Naive thymus-derived CD4-positive, alpha-beta T cell (primary cell): ENCODE measurements at places on chromosomes 2 and 18. TPM values are rescaled to one million over a fixed set of nuclear protein-coding genes. Genes with fewer than 3 reads are reported as not detected.
A peak's percentile ranks its signal among the peaks of the same experiment; 100 is the strongest.

Gene DSG1
- polyA plus RNA-seq = not detected

Gene ASPRV1
- 1.2 TPM for polyA plus RNA-seq

DNA sequence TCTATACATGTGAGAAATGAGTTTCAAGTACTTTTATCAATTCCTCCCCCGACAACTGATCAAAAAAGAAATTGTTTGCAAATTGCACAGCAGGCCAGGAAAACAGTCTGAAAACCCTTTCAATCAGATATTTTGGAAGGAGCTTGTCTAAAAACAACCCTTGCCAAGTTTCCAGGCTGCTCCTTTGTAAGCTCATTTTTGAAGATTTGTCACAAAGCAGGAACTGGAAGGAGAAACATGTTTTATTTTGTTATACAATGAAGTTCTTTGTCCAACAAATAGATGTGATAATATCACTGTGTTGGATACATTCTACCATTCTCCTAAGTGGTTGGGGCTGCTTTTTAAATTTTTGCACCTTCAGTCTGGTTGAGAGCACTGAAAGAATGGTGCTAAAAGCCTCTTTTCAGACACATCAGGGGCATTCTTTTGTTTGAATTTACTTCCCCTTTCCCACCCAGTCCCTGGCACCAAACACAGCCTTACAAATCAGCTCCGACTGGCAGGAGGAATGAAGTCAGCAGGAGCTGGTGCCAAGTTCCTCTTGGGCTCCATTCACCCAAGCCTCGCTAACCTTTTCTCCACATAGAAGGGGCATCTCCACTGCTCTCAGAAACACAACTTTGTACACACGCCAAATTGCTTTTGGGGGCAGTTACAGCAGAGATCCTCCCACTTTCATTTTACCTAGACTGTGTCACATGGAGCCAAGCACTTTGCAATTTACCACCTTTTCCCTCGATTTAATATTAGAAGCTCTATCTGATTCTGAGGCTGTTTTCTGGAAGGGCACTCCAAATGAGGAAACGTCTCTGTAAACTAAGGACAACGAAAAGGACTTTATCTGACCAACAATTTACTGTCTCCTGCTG lies 88.0 kb downstream of the C1D start:
- no peak overlapping the region for H3K27ac ChIP-seq
- H3K36me3 ChIP-seq = no peaks in the 10 kb centered on the region
- no peak for DNase-seq

GRCh38 chr2:155424518-155424917 lies 726.0 kb downstream of the KCNJ3 start:
- DNase-seq = no peak
- no peaks in the 10 kb centered on the region for H3K36me3 ChIP-seq
- H3K4me3 ChIP-seq = no peak overlapping the region
- no peaks in the 10 kb centered on the region for H3K27me3 ChIP-seq

GRCh38 chr2:217785544-217786045 lies 217.2 kb downstream of the TNS1 start:
- no peak overlapping the region for H3K4me3 ChIP-seq
- peak; percentile 43 for DNase-seq
- H3K4me1 ChIP-seq = peaks cover 5% of the 10 kb centered on the region

GRCh38 chr2:217086038-217086522 lies 226.2 kb upstream of the TNP1 start:
- no peaks in the 10 kb centered on the region for H3K36me3 ChIP-seq
- no peak for DNase-seq
- no peaks in the 10 kb centered on the region for H3K4me1 ChIP-seq
- no peaks in the 10 kb centered on the region for H3K27me3 ChIP-seq
- no peak overlapping the region for H3K27ac ChIP-seq
- no peak overlapping the region for H3K4me3 ChIP-seq

DNA sequence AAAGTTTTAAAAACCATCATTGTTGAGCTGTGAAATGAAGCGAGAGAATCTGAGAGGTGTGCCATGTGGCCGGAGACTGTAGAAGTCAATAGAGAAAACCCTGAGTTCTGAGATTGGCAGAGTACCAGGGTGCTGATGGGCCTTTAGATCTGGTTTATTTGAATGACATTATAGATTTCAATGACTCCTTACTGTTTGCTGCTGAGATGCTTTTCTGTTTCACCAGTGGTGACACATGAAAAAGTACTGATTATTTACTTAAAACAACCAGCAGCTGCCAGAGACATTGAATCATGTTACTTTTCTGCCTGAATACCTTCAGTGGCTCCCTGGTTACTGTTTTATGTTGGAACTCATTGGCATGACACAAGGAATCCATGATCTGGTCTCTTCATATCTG lies 602.7 kb upstream of the ZNF804A start:
- H3K4me3 ChIP-seq = no peak overlapping the region
- no peak overlapping the region for H3K27ac ChIP-seq
- H3K36me3 ChIP-seq = no peaks in the 10 kb centered on the region
- DNase-seq = no peak
- H3K4me1 ChIP-seq = no peaks in the 10 kb centered on the region

DNA sequence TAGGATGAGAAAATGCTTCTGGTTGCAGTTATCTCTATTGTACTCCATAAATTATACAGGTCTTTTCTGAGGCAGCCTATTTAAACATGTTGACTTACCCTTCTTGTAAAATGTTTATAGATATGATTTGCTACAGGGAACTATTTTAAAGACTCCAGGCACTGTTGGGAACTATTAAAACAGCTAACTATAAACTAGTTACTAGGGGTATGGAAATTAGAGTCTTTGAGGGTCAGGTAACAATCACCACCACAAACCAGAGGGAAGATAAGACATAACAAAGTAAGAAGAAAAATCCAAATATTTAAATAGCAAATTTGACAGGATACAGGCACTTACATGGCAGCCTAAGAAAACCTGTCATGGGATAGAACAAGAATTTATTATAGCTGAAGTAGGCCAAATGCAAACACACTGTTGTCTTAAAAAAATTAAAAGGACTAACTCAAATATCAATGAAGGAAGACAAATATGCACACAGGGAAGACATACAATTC lies 251.0 kb upstream of the CWC22 start:
- H3K4me3 ChIP-seq = no peak overlapping the region
- H3K36me3 ChIP-seq = no peaks in the 10 kb centered on the region
- no peak overlapping the region for H3K27ac ChIP-seq
- H3K27me3 ChIP-seq = no peaks in the 10 kb centered on the region
- H3K4me1 ChIP-seq = no peaks in the 10 kb centered on the region

- no peaks in the 10 kb centered on the region for H3K27me3 ChIP-seq
- H3K27ac ChIP-seq = no peak overlapping the region
- no peaks in the 10 kb centered on the region for H3K4me1 ChIP-seq
- H3K36me3 ChIP-seq = no peaks in the 10 kb centered on the region
- DNase-seq = no peak
Measured at GRCh38 chr2:63073994-63074393, 23.4 kb downstream of the OTX1 start.

DNA sequence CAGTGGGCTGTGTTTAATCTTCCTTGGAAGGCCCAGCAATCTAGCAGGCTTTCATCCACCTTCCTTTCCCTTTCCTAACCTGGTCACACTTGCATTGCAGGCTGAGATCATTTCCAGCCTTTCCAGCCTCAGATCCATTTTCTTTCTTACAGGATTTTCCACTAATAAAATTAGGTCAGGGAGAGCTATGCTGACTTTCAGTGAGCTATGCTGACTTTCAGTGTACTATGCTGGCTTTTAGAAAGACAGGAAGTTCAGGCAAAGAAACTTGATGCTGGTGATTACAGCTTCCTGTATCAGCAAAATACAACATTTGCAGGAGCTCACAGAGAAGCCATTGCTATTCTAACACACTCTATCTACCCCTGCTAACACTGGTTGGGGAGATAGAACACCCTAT lies 735.0 kb downstream of the CCDC85A start:
- no peaks in the 10 kb centered on the region for H3K27me3 ChIP-seq
- no peaks in the 10 kb centered on the region for H3K4me1 ChIP-seq
- no peak for DNase-seq
- H3K27ac ChIP-seq = no peak overlapping the region
- no peaks in the 10 kb centered on the region for H3K36me3 ChIP-seq

GRCh38 chr2:95314598-95314963 lies 17.4 kb downstream of the KCNIP3 start:
- no peak overlapping the region for H3K4me3 ChIP-seq
- no peak for DNase-seq
- H3K4me1 ChIP-seq = no peaks in the 10 kb centered on the region
- no peak overlapping the region for H3K27ac ChIP-seq
- no peaks in the 10 kb centered on the region for H3K27me3 ChIP-seq

DNA sequence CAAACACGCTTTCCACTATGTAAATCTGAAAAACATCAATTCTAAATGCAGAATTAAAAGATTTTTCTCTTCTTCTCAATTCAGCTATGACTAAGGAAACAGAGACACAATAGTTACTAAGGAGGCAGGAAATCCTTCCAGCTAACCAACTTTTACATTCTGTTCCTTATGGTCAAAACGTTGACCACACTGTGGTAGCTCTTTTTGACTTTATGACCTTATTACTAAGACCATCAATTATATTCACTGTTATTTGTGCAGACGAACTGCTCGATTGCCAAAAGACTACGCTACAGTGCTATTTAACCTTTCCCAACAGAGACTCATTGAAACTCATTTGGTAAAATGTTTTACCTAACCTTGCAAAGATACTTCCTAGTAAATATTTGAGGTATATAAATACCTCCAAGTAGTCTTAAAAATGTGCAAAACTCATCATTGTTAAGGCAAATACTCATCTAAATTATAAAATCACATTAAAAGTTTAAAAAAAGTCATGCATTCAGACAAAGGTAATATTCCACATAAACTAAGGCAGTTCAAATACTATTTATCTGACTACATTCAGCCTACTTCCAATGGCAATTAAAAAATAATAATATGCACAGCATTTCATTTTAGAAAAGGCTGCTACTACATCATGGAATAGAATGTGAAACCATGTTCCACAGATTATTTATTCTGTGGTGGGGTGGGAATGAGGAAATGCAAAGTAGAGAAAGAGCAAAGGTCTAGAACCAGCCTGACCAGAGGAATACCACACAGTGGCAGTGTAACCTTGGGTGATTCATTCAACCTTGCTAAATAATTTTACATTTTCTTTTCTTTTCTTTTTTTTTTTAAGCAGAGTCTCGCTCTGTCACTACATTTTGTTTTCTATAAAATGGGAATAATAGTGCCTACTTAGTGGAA lies 139.9 kb downstream of the THADA start:
- no peak for DNase-seq
- H3K4me1 ChIP-seq = no peaks in the 10 kb centered on the region
- no peak overlapping the region for H3K27ac ChIP-seq
- H3K36me3 ChIP-seq = no peaks in the 10 kb centered on the region
- no peak overlapping the region for H3K4me3 ChIP-seq

- no peaks in the 10 kb centered on the region for H3K4me1 ChIP-seq
- no peaks in the 10 kb centered on the region for H3K36me3 ChIP-seq
- H3K4me3 ChIP-seq = no peak overlapping the region
- no peak for DNase-seq
- H3K27me3 ChIP-seq = no peaks in the 10 kb centered on the region
- H3K27ac ChIP-seq = no peak overlapping the region
Measured at GRCh38 chr18:80067321-80067720, 33.1 kb downstream of the RBFA start.

- no peaks in the 10 kb centered on the region for H3K4me1 ChIP-seq
- H3K27ac ChIP-seq = no peak overlapping the region
- no peak for DNase-seq
Measured at GRCh38 chr2:54404270-54404669, 51.9 kb upstream of the SPTBN1 start.

DNA sequence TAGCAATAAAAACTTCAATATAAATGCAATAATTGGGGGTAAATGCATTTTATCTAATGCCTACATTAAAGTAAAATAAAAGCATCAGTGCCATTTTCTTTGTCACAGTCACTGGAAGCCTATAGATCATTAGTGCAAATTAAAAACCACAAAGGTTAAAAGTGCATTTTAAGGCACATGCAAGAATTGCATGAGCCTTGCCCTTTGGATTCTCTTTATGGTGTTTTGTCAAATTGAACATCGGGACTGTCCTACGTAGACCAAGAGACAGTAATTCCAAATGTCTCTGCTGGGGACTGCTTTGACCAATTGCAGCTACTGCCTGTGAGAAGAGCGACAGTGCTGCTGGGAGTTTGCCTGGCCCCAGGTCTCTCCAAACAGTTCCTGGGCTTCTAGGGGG lies 130.3 kb upstream of the SATB2 start:
- DNase-seq = no peak
- H3K36me3 ChIP-seq = no peaks in the 10 kb centered on the region
- H3K27ac ChIP-seq = no peak overlapping the region

DNA sequence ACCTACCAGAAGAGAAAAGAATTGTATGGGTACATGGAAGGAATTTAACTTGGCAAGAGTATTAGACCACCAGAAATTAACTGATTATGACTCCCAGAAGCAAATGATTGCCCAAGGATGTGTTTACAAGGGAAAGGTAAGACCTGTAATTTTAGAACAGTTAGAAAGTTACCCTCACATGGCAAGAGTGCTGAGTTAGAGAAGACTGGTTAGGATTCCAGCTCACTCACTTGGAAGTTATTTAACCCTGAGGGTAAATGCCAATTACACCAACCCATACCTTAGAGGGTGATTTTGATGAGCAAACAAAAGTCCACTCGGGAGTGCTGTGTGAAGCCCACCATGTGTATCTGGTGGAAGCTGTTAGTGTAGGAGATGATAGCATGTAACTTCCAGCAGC lies 170.2 kb downstream of the TPGS2 start:
- no peaks in the 10 kb centered on the region for H3K27me3 ChIP-seq
- H3K27ac ChIP-seq = no peak overlapping the region
- no peaks in the 10 kb centered on the region for H3K36me3 ChIP-seq
- H3K4me3 ChIP-seq = no peak overlapping the region
- no peaks in the 10 kb centered on the region for H3K4me1 ChIP-seq

- no peak overlapping the region for H3K27ac ChIP-seq
- no peaks in the 10 kb centered on the region for H3K36me3 ChIP-seq
- peaks cover 27% of the 10 kb centered on the region for H3K4me1 ChIP-seq
- H3K27me3 ChIP-seq = no peaks in the 10 kb centered on the region
- DNase-seq = no peak
- H3K4me3 ChIP-seq = peak overlapping the region; percentile 56
Measured at GRCh38 chr2:234025891-234026401, 24.6 kb upstream of the SPP2 start.

GRCh38 chr2:158191076-158191895 lies 89.6 kb downstream of the UPP2 start:
- H3K4me3 ChIP-seq = no peak overlapping the region
- H3K27ac ChIP-seq = no peak overlapping the region
- peaks cover 23% of the 10 kb centered on the region for H3K4me1 ChIP-seq
- H3K36me3 ChIP-seq = no peaks in the 10 kb centered on the region

DNA sequence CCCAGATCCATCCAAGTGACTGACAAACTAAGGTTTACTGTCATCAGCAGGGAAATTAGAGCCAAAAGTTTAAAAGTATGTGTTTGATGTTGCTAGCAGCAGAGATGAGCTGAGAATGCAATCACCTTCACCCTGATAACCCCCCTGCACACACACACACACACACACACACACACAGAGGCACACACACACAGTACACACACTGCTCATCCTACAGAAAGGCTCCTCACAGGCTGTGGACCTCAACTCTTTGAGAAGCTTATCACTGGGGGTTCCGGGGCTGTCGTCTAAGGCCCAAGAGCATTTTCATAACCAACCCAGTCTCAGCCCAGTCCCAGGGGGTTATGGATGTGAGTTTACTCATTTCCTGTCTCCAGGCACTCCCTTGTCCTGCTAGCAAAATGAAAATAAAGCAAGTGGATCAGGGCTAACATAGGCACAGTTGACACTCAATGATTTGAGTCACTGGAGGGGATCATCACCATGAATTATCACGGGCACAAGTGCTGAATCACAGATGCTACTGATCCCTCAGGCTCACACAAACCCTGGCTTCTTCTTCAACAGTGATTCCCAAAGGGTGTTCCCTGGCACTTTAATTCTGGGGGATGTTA lies 76.6 kb downstream of the ALK start:
- DNase-seq = no peak
- no peaks in the 10 kb centered on the region for H3K36me3 ChIP-seq
- no peaks in the 10 kb centered on the region for H3K4me1 ChIP-seq
- H3K27ac ChIP-seq = no peak overlapping the region
